ENCODE measurements at places on chromosomes 7 and 10.

DNA sequence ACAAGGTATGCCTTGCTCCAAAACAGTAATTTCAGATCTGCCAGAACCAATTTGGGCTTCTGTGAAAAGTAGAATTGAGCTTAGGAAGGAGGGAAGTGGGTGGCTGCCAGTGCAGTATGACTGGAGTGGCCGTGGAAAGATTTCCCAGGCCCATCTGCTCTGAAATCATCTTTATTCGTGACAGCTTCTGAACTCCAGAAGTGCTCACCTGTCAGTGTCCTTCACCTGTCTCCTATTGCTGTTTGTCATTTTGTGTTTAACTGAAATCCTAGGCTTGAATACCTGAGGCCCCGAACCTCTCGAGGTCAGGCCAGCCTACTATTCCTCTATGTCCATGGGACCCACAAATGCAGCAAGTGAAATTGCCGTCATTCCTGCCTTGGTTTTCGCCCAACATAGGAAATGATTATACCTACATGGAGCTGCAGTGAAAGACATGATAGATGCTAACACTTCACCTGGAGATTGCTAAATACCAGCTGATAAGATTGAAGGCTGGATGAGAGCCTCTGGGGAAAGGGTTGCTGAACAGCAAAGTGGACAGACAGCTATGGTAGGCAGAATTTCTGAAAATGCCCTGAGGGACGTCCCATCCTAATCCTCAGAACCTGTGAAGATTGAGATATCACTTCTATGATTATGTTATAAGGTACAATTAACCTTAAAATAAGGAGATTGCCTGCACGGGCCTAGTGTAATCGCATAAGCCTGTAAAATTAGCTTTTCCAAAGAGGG is 82.1 kb downstream of the C1GALT1 start:
- DNase-seq, result no peak

GRCh38 chr7:42269161-42269560 is 32.2 kb upstream of the GLI3 start:
- DNase-seq, result no peak

DNA sequence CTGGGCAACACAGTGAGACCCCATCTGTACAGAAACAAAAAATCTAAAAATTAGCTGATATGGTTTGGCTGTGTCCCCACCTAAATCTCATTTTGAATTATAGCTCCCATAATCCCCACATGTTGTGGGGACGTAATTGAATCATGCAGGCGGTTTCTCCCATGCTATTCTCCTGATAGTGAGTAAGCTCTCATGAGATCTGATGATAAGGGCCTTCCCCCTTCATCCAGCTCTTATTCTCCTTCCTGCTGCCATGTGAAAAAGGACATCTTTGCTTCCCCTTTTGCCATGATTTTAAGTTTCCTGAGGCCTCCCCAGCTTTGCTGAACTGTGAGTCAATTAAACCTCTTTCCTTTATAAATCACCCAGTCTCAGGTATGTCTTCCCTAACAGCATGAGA is 136.5 kb downstream of the SFMBT2 start:
- no peak for DNase-seq

GRCh38 chr10:113384181-113384580 is 168.7 kb upstream of the HABP2 start:
- DNase-seq, result no peak

- no peak for DNase-seq
Observed at GRCh38 chr10:101292194-101293006, 61.6 kb upstream of the BTRC start.

DNA sequence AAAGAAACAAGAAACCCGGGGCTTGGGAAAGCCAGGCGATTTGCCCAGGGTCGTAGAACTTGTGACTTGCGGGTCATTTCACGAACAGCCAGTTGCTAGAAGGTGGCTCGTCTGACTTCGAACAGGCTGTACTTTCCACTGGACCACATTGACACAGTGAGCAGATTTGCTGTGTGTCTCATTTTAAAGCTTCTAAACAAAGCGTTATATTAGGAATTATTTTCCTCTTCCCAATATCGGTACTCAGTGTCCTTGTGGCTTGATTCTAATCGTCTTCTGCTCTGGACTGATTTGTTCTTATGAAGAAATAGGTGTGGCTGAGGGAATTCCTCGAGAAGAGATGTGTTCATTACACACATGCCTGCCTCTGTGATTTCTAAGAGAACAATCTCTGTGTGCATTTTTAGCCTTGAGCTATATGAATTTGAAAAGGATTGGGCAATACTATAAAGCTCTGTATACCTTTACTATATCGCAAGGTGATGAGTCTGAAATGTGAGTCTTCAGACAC is 150.0 kb upstream of the PRR15 start:
- no peak for DNase-seq

GRCh38 chr7:64869121-64869725 is 33.9 kb upstream of the ZNF273 start:
- no peak for DNase-seq

DNA sequence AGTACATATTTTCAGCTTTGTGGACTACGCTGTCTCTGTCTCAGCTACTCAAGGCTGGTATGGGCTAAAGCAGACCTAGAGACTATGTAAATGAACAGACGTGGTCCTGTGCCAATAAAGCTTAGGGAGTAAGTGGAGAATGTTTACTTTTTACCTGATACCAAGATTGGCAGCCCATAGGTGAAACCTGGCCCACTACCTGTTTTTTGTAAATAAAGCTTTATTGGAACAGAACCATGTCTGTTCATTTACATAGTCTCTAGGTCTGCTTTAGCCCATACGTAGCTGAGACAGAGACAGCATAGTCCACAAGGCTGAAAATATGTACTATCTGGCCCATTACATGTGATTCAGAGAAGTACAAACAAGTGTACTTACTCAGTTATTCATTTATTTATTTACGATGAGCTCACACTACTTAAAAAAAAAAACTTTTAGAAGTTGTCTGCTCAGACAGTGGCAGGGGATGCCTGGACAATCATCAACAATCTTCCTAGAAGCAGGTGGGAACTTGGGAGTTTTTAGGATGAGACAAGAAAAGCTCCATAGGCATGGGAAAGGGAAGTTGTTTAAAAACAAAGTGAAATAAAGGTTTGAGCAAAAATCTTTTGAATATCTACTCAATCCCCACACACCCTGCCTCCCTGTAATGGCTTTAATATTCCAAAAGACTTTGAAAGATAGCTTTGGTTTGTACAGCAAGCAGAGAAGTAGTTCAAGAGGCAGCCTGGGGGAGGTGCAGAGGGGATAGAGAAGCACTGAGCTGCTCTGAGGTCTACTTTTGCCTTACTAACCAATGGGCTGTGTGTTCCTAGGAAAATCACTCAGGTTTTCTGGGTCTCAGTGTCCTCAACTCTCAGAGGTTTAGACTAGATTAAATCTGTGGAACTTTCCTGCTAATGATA is 114.4 kb upstream of the AFAP1L2 start:
- DNase-seq, result no peak

DNA sequence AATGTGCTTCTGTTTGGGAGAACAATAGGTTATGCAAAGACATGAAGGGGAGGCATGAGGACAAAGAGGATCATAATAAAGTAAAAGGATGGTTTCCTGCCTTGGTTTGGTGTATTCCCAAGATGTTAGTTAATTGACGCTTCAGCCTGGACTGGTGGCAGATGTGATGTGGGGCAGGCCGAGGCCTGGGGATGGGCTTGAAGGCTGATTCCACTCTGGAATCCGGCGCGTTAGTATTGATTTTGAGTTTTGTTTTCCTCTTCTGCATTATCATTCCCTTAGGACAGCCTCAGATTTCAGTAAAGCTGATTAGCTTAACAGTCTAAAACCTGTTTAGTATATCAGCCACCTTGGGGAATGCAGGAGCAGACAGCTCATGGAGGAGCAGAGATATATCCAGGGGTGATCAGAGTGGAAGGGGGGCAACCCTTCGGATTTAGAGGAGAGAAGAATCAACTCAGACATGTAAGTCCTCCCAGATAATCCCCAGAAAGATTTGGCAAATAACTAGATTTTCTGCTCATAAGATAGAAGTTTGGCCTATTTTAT is 159.8 kb upstream of the MTPN start:
- no peak for DNase-seq

Data from fibroblast of skin of left quadriceps (primary cell).